ENCODE measurements at places on chromosomes 2 and 18.

DNA sequence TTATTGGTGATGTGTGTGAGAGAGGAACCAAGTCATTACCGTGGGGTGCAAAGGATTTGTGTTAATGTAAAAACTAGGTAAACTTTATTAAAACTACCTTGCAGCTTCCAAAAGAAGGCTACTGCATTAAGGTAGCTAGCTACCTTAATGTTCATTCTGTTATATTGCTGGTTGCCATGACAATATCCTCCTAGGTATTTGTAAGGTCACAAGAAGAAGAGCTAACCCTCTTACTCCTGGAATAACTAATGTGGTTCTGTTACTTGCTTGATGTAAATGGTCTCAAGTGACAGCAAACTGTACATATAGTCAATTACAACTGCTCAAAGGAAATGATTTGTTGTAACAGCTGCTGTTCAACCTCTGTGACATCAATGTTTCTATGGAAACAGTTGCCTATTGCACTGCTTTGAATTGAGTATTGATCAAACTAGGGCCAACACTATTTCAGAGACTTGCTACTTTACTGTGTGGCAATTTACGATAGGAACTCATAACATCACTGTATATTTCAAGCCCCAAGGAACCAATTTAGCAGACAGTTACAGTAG, 319.8 kb upstream of the HNRNPA3 start:
- no peak for DNase-seq

GRCh38 chr2:47666332-47666731, 116.6 kb upstream of the MSH6 start:
- DNase-seq = no peak

- DNase-seq = peak; percentile 57
Observed at GRCh38 chr2:2662037-2662846, 331.2 kb upstream of the MYT1L start.

- no peak for DNase-seq
Observed at GRCh38 chr2:18213986-18214385, 335.5 kb downstream of the KCNS3 start.

- DNase-seq = no peak
Observed at GRCh38 chr2:23385748-23386338, 864 bp downstream of the KLHL29 start.

- no peak for DNase-seq
Observed at GRCh38 chr2:240646900-240647502, 21.7 kb downstream of the GPR35 start.

GRCh38 chr2:52365946-52366345, 1334.0 kb upstream of the NRXN1 start:
- DNase-seq = no peak

DNA sequence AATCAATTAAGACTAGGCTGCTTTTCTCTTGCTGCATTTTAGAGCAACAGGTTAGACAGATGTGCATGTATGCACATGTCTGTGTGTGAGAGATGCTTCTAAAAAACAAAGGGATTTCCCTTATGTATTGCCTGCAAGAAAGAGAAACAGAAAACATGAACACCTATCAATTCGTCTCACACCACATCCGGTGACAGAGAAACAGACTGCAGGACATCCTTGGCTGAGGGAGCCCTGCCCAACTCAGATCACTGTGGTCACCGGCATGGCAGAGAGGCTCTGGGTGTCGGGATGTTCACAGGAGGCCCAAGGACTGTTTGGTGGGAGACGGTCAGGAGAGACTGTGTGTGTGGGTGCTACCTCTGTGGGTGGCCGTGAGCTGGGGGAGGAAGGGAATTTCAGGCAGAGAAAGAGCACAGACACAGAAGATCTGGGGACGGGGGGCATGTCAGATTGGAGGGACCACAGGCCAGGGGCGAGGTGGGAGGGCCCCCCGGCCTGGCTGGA, 24.9 kb downstream of the FHL2 start:
- peak; percentile 14 for DNase-seq

DNA sequence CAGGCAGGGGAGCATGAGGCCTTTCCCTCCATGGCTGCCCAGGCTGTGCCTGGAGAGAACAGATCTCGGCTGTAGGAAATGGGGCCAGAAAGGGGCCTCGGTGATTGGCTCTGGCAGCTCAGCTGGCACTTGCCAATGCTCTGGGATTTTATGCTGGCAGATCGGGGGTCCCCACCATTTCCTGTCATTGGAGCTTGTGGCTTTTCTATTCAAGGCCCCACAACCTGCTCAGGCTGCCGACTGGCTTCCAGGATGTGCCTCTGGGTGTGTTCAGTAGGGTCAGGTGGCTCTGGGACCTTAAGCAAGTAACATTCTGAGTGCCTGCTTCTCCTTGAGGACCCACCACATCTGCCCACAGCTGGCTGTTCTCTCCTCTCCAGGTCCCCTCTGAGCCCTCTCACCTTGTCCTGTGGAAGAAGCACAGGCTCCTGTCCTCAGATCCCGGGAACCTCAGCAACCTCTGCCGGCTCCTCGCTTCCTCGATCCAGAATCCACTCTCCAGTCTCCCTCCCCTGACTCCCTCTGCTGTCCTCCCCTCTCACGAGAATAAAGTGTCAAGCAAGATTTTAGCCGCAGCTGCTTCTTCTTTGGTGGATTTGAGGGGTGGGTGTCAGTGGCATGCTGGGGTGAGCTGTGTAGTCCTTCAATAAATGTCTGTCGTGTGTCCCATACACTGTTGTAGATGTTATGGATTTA, 4.2 kb downstream of the GNLY start:
- no peak for DNase-seq

DNA sequence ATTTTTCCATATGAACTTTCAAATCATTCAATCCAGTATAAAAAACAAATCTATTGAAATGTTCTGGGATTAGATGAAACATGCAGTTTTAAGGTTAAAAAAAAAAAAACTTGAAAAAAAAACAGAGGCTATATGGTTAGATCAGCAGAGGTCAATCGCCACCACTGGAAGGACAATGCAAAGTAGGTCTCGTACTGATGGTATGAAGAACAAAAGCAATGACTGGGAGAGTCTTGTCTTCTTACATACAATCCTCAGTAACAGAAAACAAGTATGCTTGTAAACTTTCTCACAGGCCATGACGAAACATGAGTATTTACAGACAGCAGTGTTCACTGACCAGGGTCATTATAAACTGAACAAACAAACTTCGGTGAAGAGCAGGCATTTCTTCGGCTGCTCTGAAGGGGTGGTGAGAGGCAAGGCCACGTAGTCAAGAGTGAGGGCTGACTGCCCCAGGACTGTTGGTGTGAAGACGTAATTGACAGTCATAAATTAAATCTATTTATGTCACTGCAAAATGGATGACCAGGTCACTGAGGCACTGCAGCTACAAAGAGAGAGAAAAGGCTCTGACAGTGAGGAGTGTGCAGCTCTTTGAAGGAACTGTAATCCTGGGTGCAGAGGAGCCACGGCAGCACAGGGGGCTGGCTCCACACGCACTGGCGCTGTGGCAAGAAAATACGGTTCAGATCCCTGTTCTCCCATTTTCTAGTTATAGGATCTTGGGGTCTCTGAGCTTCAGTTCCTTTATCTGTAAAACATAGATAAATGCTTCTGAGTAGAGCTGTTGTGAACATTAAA, 60.0 kb downstream of the NXPH2 start:
- DNase-seq = no peak

- DNase-seq = no peak
Observed at GRCh38 chr2:234976479-234977227, 24.8 kb downstream of the SH3BP4 start.

DNA sequence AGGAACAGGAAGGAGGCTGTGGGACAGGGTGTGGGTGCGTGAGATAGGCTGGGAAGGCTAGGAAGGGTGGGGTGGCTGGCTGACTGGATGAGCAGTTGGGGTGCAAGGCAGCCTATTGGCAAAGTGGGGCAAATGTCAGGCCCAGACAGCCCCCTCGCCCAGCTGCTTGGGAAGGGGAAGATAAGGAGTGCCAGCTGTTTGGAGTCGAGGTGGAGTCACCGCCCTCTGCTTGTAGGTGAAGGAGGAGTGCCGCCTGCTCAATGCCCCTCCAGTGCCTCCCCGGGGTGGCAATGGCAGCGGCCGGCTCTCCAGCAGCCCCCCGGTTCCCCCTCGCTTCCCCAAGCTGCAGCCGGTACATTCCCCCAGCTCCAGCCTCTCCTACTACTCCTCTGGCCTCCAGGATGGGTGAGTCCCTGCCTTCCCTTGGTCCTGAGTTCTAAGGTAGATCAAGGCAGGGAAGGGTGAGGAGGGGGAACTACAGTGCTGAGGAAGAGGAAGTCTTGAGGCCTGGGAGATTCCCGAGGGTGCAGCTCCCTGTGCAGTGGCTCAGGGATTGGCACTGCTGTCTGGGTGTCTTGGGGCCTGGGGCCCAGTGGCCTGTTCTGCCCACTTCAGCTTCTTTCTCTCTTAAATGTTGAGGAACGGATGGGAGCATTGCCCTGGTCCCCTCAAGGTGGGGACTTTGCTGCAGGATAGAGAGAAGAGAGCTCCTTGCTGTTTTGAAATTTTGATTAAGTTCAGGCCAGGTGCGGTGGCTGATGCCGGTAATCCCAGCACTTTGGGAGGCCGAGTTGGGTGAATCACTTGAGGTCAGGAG, 13.3 kb downstream of the GAREM2 start:
- no peak for DNase-seq

DNA sequence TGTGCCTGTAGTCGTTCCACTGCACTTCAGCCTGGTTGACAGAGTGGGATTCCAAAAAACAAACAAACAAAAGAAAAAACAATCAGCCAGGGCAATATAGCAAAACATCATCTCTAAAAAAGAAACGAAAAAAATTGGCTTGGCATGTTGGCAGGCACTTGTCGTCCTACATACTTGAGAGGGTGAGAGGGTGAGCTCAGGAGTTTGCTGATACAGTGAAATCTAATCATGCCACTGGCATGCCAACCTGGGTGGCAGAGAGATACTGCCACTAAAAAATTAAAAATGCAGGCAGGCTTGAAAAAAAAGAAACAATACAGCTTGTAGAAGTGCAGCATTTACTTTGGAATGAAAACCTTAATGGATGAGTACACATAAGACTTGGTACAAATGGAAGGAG, 282.9 kb upstream of the RGPD4 start:
- peak; percentile 15 for DNase-seq

DNA sequence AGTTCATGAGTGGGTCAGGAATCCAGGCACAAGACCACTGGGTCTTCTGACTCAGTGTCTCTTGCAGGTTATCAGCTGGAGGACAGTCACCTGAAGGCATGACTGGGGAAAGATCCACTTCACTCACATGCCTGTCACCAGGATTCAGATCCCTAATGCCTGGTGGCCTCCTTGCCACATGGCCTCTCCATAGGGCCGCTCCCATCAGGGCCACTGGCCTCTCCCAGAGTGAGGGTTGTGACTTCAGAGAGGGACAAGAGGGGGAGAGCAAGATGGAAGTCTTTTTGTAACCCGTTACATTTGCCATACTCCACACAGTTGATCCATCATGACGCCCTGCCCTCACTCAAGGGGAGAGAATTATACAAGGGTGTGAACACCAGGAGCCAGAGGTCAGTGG, 13.0 kb upstream of the OTOS start:
- no peak for DNase-seq

GRCh38 chr2:190079160-190079559, 16.6 kb upstream of the MSTN start:
- no peak for DNase-seq

GRCh38 chr2:12070581-12070980, 324.1 kb downstream of the LPIN1 start:
- no peak for DNase-seq

DNA sequence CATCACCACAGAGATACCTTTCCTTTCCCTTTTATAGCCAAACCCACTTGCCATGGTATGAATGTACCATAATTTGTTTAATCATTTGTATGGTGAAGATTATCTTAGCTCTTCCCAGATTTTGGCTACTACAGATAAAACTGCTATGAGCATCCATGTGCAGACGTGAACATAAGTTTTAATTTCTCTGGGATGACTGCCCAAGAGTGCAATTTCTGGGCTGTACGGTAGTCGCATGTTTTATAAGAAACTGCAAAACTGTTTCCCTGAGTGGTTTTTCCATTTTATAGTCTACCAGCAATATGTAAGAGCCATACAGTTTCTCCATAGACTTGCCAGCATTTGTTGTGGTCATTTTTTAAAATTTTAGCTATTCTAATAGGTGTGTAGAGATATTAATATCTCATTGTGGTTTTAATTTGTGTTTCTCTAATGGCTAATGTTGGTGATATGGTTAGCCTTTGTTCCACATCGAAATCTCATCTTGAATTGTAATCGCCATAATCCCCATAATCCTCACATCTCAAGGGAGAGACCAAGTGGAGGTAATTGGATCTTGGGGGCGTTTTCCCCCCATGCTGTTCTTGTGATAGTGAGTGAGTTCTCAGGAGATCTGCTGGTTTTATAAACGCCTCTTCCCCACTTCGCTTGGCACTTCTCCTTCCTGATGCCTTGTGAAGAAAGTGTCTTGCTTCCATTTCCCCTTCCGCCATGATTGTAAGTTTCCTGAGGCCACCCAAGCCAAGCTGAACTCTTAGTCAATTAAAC, 628.5 kb upstream of the KLHL29 start:
- no peak for DNase-seq

- DNase-seq = no peak
Observed at GRCh38 chr2:66926594-66927112, 470.5 kb upstream of the ETAA1 start.

GRCh38 chr2:71554028-71554705, 100.8 kb downstream of the DYSF start:
- no peak for DNase-seq

GRCh38 chr2:205627085-205627484, 55.2 kb upstream of the NRP2 start:
- DNase-seq = no peak

GRCh38 chr2:14231391-14231898, 401.1 kb upstream of the LRATD1 start:
- DNase-seq = no peak

DNA sequence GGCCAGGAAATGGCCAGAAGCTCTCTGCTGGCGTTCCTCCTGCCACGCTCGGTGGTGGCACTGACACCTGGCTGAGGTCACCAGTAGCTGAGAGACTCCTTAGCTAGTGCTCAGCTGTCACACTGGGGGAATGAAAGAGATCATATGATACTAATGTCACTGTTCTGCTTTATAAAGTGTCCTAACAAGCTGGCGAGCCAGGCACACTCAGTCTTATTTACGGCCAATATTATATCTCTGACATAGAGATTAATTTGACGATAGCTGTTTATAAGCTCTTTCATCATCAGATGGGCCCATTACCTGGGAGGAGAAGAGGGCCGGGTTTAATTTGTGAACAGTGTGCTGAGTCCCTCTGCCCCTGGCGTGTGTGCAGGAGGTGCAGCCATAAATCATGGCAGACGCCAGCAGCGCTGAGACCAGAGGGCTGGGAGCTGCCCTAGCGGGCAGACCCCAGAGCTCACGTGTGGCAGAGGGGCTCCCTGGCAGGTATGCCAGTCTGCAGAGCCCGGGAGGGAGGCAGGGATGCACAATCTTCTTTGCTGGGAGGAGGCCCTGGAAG, 246.5 kb downstream of the HAUS1 start:
- no peak for DNase-seq

DNA sequence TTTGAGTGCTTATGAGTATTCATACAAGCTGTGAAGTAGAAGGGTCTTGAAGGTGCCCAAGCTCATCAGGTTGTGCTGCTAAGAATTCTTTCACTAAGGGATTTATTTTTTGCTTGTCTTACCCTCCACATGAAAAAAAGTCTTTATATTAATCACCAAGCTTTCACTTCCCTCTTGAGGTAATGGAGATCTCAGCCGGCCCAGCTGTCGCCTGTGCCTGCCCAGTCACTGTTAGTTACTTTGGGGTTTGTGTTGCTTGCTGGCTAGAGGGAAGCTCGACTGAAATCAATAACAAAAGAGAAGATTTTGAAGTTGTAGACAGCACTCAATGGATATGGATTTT, 21.9 kb downstream of the MC2R start:
- DNase-seq = peak; percentile 70

All from RPMI8226 (cell line).